Uterine smooth muscle cell (primary cell): ENCODE measurements at places on chromosomes 11 and 22. TPM values are rescaled to one million over a fixed set of nuclear protein-coding genes. Genes with fewer than 3 reads are reported as not detected.

Gene PARVA
- total RNA-seq, result 19.3 and 35.7 TPM in 2 replicates

Gene NRGN
- 0.37 and 1.5 TPM in 2 replicates for total RNA-seq

Gene MMP13
- total RNA-seq, result 0.11 TPM in 1 of 2 replicates, not detected in the other

Gene SLC29A2
- 0.11 and 0.37 TPM in 2 replicates for total RNA-seq

Gene KCNQ1
- total RNA-seq, result 0.25 TPM in 1 of 2 replicates, not detected in the other

Gene SLC25A45
- 0.75 and 1.3 TPM in 2 replicates for total RNA-seq

Gene GRIK4
- under 0.01 and 0.12 TPM in 2 replicates for total RNA-seq

Gene KCNJ5
- under 0.01 TPM in 1 of 2 replicates, not detected in the other for total RNA-seq

Gene LIN7C
- 66.4 and 70.2 TPM in 2 replicates for total RNA-seq

Gene DKK3
- 253 and 492 TPM in 2 replicates for total RNA-seq

Gene APOA4
- not detected in 2 replicates for total RNA-seq

Gene GLB1L3
- not detected in 2 replicates for total RNA-seq

Gene SHISAL1
- total RNA-seq, result 14.6 and 14.9 TPM in 2 replicates

Gene SMTNL1
- total RNA-seq, result not detected in 2 replicates

Gene C11orf24
- total RNA-seq, result 28.6 and 68.5 TPM in 2 replicates

Gene CSNK2A3
- total RNA-seq, result 1.1 and 2.2 TPM in 2 replicates

Gene TESMIN
- total RNA-seq, result 0.87 and 1.7 TPM in 2 replicates

Gene LMO1
- total RNA-seq, result not detected in 2 replicates

Gene ASPHD2
- total RNA-seq, result 1.00 and 1.9 TPM in 2 replicates

Gene C22orf23
- total RNA-seq, result 0.33 and 0.62 TPM in 2 replicates

Gene NPTXR
- total RNA-seq, result 2.0 and 4.6 TPM in 2 replicates

Gene GSTT2
- total RNA-seq, result 1.00 and 1.1 TPM in 2 replicates

Gene NRIP3
- total RNA-seq, result 37.9 and 90.8 TPM in 2 replicates
